ENCODE measurements at places on chromosomes 4 and X.

DNA sequence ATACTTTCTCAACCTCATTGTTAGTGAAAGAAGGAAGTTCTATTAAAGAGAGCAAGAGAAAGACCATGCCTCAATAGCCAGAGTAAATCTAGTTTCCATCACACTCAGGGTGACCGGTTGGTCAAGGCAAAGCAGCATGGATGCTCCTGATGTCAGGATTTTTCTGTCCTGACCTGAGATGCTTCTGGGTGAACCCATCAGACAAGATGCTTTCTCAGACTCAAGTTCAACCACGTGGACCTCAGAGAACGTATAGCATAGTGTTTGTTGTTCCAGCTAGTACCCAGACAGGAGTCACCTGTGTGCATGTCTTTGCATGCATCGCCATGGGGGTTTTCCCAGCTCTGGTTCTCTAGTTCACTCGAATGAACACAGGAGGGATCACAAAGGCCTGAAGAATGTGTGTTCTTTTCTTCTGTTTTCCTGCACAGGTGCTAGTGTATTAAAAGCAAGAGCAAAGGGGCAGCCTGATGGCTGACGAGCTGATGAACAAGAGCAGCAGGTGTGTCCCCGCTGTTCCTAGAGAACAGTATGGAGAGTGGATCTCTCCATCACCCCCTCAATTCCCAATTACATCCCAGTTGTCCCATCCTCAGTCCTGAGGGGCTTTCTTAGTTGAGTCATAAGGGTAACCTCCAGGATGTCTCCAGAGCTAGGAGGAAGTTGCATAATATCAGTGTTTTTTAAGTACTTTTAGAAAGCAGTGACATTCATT is 110.5 kb upstream of the ENPP6 start:
- no peak for DNase-seq

DNA sequence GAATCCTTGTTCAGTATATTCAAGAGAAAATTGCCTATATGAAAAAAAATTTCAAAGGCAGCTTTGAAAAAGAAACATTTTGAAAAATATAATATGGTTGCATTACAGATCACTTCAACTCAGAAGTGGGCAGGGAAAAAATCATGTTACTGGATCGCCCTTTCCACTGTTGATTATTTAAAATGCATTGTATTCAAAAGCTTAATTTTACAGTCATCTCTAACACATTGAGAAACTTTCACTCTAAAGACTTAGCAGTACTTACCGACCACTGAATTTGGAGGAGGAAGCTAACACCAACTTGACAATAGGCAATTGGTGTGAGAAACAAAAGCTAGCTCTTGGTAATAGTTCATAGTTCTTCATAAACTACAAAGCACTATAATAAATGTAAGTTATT is 101.9 kb downstream of the CEP135 start:
- no peak for DNase-seq

DNA sequence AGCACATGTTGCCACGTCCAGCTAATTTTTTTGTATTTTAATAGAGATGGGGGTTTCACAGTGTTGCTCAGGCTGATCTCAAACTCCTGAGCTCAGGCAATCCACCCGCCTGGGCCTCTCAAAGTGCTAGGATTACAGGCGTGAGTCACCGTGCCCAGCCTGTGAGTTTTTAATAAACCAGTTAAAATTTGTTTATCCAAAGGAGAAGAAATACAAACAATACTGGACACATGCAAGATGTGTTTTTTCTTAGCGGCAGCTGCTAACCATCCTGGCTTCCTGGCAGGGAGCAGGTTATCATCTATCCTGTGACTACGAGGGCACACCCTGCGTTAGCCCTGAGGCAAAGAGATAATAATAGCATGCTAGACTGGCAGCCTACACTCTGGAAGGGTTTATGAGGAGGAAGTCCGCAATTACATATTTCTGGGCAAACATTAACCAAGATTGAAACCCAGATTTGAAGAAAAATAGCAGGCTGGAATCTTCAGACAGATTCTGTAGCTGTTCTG is 191.4 kb downstream of the SPRY1 start:
- peak; percentile 82 for DNase-seq

DNA sequence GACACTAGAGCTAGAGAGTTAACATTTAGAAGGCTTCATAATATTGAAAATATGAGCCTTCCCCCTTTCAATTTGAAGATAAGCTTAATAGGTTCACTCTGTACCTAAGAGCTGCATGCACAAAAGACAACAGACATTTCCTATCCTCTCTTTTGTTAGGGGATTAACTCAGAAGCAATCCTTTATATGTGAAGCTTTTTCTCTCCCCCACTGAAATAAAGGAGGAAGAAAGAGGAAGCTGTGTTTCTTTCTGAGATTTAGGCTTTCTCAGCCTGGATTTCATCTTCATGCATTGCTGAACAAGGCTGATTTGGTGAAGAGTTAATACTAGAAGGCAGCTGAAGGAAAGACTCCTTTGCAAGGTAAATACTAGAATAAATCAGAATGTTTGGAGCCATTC is 21.0 kb upstream of the CABS1 start:
- no peak for DNase-seq

GRCh38 chr4:6900181-6900812 is 9.3 kb upstream of the TBC1D14 start:
- DNase-seq, result no peak

- DNase-seq, result no peak
Measured at GRCh38 chr4:4325321-4325720, 35.3 kb downstream of the ZBTB49 start.

DNA sequence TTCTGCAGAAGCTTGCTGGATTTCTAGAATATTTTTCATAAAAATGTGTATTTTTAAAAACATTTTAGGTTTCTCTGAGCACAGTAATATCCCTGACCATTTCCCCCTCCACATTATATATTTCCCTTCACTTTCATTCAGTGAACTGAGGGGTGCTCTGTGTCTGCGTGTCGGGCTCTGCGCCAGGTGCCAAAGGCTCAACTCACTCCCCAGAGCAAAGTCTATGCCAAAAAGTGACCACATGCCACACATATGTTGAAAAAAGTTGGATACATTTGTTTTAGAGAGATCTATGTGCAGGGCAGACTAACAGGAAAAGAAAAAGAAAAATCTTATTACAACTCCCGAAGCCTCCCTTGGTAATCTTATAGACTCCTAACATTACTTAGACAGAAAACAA is 233.7 kb downstream of the MGST2 start:
- DNase-seq, result no peak

DNA sequence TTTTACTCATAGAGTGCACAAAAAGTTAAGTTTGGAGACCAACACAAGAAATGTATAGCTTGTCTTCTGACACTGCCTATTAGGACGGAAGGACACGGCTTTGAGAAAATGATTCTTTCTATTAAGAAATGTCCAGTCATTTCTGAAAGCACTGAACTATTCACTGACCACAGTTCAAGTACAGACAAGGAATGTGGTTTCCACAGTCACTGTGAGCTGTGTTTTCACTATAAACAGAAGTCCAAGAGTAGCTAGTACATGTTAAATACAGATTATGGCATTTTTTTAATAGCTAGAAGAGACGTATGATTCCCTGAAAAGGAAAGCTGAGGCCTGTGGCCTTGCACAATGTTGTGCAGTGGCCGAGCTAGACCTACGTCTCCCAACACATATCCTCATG is 115.1 kb upstream of the GPM6A start:
- no peak for DNase-seq

- DNase-seq, result no peak
Measured at GRCh38 chrX:135632353-135632752, 81.1 kb upstream of the CT45A1 start.

GRCh38 chrX:106608016-106608415 is 3.8 kb upstream of the RADX start:
- no peak for DNase-seq

DNA sequence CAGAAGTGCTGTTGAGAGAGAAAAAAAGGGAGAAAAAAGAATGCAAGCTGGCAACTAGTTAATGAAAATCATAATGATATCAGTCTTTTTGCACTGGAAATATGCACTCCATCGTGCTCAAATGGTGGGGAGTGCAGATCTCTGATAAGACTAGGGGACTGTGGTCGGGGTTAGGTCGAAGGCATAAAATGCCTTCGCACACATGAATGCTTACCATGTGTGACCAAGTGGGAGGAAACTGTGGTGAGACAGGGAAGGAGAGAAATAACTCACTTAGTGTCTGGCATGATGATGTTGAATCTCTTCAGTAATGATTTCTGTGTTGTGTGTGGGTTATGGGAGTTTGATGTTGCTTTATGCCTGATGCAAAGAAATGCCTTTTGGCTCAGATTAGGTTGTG is 358.9 kb downstream of the FBXO8 start:
- no peak for DNase-seq

GRCh38 chrX:124263743-124264142 is 68.7 kb upstream of the TEX13D start:
- DNase-seq, result no peak

- no peak for DNase-seq
Measured at GRCh38 chr4:145546175-145546915, 64.7 kb downstream of the SMAD1 start.

GRCh38 chrX:120522820-120523219 is 37.9 kb downstream of the CUL4B start:
- DNase-seq, result no peak

DNA sequence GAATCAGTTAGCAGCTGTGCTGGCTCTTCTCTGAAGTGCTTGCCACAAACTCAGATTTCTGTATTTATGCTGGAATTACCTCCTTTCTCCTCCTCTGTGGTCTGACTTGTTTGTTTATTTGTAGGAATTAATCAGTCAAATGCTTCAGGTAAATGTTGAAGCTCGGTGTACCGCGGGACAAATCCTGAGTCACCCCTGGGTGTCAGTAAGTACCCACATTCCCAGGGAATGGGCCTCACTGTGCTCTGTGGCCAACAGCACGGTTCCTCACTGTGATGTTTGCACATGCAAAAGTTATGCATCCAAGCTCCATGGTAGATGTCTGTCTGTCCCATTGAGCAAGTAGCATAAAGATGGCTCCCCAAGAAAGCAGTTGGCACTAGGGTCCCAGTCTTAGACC is 169.9 kb downstream of the DCLK2 start:
- DNase-seq, result no peak

DNA sequence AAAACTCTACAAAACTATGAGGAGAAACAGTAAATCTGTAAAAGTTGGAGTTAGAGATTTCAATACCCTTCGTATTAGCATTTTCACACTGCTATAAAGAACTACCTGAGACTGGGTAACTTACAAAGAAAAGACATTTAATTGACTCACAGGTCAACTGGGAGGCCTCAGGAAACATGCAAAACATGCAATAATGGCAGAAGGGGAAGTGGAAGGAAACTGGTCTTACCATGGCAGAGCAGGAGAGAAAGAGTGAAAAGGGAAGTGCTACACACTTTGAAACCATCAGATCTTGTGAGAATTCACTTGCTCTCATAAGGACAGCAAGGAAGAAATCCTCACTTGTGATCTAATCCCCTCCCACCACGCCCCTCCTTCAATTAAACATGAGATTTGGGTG is 949.9 kb downstream of the TECRL start:
- DNase-seq, result no peak

DNA sequence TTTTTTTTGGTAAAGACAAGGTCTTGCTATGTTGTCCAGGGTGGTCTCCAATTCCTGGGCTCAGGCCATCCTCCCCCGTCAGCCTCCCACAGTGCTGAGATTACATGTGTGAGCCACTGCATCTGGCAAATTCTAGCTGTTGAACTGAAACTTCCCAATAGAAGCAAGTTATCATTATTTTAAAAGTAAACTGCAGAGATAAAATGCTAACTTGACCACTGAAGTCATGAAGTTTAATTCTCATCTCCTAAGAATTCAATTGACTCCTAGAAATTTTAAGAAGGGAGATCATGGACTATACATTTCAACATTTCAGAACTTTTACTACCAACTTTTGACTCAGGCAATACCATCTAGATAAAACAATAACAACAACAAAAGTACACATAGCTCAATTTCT is 11.7 kb upstream of the EXOSC9 start:
- DNase-seq, result no peak

- no peak for DNase-seq
Measured at GRCh38 chr4:94228493-94229216, 21.0 kb downstream of the SMARCAD1 start.

- peak; percentile 90 for DNase-seq
Measured at GRCh38 chr4:98688411-98689290, 30.2 kb upstream of the TSPAN5 start.

DNA sequence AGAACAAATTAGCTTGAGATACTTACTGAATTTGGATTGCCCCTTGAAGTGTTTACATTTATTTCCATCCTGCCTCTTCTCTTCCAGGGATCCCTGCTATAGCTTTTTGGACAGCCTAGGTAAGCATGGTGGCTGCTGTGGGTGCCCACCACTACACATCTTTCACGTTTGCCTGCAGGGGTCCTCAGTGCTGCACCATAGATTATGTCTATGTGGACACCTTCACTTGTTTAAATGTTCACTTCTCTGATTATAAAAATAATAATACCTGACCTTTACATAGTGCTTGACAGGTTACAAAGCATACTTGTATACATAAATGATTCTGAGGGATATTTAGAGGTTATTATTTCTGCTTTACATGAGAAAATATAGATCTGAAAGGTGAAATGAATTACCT is 67.9 kb upstream of the SLC4A4 start:
- no peak for DNase-seq

GRCh38 chr4:47719576-47719975 is 118.3 kb downstream of the CORIN start:
- no peak for DNase-seq

- no peak for DNase-seq
Measured at GRCh38 chr4:183248201-183248600, 71.9 kb downstream of the CLDN22 start.

GRCh38 chrX:119093991-119094735 is 21.4 kb downstream of the CT47C1 start:
- DNase-seq, result no peak

GRCh38 chr4:172232966-172233365 is 419.8 kb downstream of the GALNTL6 start:
- no peak for DNase-seq

DNA sequence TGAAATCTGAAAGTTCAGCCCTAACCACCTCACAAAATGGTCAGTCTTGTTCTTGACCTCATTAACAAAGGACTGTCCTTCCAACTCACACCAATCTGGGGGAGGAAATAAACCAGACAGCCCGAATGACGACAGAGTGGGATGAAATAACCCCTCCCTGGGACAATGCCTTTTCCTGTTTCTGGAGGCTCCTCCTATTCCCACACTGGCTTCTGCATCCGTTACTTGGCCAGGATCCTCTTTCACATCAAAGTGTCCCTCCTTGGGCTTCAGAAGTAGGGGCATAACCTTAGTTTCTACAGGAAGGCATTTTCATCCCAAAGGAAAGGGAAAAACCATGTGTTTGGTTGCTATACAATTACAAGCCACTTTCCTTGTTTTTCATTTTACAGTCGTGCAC is 59.8 kb upstream of the RPL34 start:
- no peak for DNase-seq

DNA sequence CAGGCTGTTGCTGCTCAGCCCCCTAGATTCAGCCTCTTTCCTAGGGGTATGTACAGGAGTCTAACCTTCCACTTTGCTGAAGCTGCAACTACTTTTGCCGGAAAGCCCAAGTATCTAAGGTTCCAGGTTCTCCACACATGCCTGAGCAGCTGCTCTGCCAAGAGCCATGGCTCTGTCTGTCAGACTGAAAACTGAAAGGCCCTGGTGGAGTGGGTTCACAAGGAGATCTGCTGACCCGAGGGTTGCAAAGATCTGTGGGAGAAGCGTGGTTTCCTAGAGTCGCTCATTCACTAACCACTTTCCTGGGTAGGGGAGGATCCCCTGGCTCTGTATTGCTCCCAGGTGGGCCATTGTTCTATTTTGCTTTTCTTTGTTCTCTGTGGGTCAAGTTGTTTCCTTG is 6.0 kb upstream of the PNMA6F start:
- no peak for DNase-seq

Data from SW 1271 (cell line).